ENCODE measurements at places on chromosomes 5 and 9.

- no peak for DNase-seq
These were observed 19.4 kb downstream of the CAVIN4 start for GRCh38 chr9:100597236-100597635.

DNA sequence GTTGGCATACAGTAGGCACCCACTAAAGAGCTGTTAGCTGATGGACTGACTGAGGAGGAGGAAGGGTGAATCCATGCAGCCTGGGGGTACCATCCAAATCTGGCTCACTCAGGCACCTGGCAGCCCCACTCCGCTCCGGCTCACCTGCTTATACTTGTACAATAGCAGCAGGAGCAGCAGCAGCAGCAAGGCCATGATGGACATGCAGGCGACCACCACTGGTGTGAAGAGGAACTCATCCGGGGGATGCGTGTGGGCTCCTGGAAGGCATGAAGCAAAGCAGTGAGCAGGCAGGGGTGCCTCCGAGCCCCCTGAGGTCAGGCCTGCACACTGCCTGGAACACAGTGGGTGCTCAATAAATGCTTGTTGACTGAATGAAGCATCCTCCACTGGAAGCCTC lies 18.3 kb downstream of the CSF1R start:
- no peak for DNase-seq

- no peak for DNase-seq
These were observed 396.5 kb downstream of the DMRT2 start for GRCh38 chr9:1446671-1447070.

GRCh38 chr9:5778805-5779204 lies 54.1 kb downstream of the ERMP1 start:
- DNase-seq = no peak

- DNase-seq = no peak
These were observed 75.3 kb upstream of the ASTN2 start for GRCh38 chr9:117490199-117490598.

GRCh38 chr5:73591102-73591695 lies 25.7 kb downstream of the UTP15 start:
- no peak for DNase-seq

- no peak for DNase-seq
These were observed 22.1 kb upstream of the SLC25A51 start for GRCh38 chr9:37925786-37926736.

GRCh38 chr9:89885156-89885555 lies 280.3 kb downstream of the GADD45G start:
- DNase-seq = no peak

DNA sequence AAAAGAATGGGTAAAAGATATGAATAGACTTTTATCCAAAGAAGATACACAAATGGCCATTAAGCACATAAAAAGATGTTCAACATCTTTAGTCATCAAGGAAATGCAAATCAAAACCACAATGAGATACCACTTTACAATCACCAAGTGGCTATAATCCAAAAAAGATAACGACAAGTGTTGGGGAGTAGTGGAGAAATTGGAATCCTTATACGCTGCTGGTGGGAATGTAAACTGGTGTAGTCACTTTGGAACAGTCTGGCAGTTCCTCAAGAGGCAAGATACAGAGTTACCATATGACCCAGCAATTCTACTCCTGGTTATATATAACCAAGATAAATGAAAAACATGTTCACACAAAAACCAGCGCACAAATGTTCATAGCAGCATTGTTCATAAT lies 234.9 kb downstream of the SPATA31D1 start:
- DNase-seq = no peak

- DNase-seq = no peak
These were observed 76.2 kb downstream of the GPR21 start for GRCh38 chr9:123109540-123110279.

GRCh38 chr9:81372628-81373191 lies 316.6 kb downstream of the TLE1 start:
- DNase-seq = no peak

DNA sequence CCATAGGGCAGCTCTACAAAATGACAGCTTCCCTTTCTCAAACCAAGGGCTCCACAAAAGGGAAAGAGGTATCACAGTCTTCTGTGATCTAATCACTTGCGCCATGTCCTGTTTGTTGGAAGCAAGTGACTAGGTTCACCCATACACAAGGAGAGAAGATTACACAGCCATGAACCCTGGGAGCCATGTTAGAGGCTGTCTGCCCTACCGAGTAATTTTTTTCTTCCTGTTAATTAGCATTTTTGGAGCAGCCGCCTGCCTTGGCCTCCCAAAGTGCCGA lies 33.2 kb upstream of the GOLPH3 start:
- no peak for DNase-seq

- DNase-seq = no peak
These were observed 11.2 kb downstream of the IRF1 start for GRCh38 chr5:132479111-132479951.

GRCh38 chr9:124137009-124137943 lies 120.5 kb upstream of the NEK6 start:
- DNase-seq = no peak

DNA sequence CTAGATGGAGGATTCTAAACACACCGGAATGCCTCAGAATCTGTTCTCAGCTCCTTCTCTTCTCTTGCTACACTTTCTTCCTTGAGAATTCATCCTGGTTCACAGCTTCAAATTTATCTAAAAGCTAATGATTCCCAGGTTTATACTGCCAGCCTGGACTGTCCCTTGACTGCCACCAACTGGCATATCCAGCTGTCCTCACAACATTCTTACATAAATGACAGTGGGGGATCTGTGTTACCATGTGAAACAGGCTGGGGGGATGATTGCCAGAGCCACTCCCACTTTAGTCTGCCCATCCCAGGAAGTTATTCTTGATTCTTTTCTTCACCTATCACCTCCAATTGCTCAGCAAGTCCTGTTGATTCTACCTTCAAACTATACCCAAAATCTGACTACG lies 27.2 kb upstream of the ZFR start:
- no peak for DNase-seq

GRCh38 chr9:13608451-13608850 lies 329.0 kb upstream of the MPDZ start:
- no peak for DNase-seq

DNA sequence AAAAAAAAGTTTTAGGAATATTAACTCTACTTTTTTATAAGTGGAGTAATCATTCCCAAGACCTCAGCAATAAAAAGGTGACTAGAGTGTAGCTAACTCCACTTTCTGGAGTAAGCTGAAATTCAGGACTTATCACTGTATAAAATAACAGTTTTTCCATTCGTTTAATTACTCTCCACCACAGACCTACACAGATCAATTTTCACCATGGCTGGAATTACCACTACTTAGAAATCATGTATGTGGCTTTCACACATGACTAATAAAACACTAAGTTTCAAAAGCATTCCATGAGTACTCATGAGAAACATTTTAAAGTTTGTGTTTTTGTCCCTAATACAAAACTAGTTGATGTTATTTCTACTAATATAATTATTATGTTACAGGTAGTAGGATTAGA lies 9.9 kb downstream of the PLPP1 start:
- no peak for DNase-seq

DNA sequence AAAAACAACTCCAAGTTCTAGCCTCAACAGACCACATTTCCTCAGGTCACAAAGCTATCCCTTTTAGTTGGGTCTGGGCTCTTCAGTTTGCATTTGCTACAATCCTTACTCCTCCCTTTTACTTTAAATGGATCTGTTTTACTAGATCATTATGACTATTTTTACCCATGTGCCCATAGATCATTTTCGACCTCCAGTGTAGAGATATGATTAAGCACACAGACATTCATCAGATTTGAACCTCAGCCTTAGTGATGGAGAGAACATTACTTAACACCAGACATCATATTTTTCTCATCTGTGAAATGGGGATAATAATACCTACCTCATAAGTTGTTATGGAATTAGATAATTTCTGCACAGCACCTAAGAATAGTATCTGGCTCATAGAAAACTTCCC lies 141.9 kb downstream of the NPR3 start:
- DNase-seq = no peak

DNA sequence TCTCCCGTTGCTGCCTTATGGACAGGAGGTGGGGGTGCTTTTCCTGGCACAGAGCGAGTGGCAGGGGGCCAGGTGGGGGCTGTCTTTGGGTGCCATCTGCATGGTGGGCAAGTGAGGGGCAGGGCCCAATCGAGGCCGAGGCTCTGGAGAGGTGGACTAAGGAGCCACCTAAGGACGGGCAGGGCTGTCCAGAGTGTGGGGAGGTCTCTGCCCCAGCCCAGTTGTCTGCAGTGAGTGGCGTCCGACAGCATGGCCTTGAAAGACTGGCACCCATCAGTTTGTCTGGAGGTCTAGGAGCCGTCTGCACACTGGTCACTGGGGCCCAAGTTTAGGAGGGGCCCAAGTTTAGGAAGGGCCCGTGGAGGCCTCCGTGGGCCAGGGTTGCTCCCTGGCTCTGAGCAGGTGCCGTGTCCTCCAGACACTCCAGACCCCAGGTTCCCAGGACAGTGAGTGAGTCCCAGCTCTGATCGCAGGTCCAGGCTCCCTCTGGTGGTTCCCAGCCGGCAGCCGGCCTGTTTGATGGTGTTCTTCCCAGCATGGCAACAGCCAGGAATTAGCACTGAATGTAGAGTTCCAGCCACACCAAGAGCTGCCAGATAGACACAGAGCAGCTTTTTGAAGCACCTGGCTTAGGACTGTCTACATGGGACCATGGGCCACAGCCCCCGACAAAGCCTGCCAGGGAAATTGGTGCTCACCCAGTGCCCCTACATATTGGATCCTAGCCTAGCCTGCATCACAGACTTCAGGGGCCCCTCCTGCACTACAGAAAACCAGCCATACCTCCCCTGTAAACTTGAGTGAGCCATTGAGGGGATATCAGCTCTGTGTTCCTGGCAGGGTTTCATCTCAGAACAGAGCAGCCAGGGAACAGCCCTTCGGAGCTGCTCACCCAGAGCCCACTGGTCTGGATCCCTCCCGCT lies 120.9 kb downstream of the WNK2 start:
- DNase-seq = no peak

GRCh38 chr5:149834246-149834855 lies 104.2 kb downstream of the PPARGC1B start:
- DNase-seq = peak; percentile 17

DNA sequence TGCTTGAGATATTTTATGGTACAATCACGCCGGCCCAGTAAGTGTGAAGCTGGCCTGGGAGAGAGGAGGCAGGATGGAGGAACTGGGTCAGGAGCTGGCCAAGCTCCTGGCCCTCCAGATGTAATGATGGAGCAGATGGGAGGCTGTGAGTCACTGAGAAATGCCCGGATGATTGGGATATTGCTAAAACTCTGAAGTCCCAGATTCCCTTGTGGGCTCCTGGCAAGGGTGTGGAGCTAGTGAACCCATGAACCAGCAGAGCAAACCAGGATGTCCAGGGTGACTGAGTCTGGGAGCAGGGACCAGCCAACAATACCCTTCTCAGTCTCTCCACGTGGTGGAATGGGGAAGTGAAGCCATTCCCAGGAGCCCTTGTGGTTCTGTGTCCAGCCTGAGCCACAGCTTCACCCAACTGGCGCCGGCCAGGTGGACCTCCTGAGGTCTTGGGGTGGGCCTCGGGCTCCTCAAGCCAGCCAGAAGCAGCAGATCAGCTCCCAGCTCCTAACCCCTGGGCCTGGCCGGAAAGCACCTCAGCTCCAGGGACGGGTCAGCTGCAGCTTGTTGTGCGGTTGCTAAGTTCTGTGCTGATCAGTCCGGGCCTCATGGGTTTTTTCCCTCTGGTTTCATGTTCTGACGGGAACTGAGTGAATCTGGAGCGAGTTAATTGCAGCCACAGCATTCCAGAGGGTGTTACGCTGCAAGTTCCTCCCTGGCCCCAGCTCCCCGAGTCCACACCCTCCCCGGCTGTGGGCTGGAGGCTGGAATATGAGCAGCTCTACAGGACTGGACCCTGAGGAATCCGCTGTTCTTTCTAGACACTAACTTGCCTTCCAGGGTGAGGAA lies 37.6 kb downstream of the DUSP1 start:
- no peak for DNase-seq

- DNase-seq = no peak
These were observed 67.9 kb upstream of the LPAR1 start for GRCh38 chr9:111106202-111106601.

DNA sequence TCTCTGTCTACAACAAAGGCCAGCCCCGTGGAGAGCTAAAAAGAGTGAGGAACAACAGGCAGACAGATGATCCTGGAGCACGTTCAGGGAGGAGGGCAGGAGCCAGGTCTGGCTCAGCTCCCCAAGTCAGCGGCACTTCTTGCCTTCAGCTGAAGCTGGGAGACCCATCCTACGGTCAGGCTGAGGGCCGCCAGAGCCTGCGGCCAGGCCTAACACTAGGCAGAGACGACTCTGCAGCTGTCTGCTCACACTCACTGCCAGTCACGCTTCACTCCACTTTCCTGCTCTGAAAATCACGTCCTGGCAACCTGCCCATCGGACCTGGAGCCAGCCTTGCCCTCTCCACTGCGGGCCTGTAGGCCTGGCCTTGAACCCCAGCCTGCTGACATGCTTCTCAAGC lies 160.9 kb upstream of the LHFPL2 start:
- DNase-seq = no peak

DNA sequence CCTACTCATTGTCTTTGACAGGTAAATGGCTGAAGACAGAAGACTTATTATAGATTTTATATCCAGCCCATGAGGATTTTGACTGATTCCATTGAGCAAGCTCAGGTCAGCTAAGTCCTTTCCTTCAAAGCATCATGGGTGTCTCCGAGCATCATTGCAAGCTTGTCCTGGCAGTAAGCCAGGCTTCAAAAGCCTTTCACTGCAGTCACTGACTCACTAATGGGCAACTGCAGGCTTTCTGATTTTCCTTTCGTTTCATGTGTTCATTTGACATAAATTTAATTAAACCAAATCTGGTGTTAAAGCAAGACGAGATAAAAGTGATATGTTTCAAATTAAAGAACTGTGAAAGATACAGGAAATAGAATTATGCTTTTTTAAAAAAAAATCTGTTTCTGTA lies 426.2 kb downstream of the ANXA1 start:
- DNase-seq = no peak

- peak; percentile 52 for DNase-seq
These were observed 10.3 kb upstream of the CD180 start for GRCh38 chr5:67206929-67207328.

DNA sequence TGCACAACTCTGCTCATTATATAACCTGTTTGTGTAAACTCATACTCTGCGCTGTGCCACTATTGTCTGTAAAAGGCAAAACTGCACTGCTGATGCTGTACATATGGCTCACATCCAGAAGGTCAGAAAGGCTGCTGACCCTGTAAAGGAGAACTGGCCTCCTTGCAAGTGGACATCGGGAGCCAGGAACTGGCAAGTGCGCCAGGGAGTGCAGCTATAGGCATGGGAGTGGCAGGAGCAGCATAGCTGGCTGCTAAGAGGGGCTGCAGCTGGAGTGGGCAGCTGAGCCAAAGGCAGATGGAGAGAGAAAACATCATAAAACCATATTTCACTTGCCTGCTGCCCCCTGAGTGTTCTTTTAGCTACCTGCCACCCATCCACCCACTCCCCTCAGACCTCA lies 2183.4 kb upstream of the ACO1 start:
- no peak for DNase-seq

Data from stimulated activated CD4-positive, alpha-beta T cell treated with anti-CD3 and anti-CD28 coated beads, Interleukin-1b, Interleukin-23, amount 100 ng/mL, for 1 hour (primary cell).